ENCODE measurements at places on chromosomes 1 and 21.
A peak's percentile ranks its signal among the peaks of the same experiment; 100 is the strongest.

DNA sequence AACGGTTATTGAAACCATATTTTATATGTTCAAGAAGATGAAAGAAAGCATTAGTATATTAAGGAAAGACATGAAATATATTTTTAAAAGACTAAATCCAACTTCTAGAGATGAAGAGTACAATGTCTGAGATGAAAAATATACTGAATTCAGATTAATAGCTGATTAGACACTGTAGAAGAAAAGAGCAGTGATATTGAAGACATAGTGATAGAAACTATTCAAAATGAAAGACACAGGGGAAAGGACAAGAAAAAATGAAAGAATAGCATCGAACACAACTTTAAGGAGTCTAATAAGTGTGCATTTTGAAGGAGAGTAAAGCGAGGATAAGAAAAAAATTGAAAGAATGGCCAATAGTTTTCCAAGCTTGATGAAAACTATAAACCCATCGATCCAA lies 11.2 kb upstream of the IFNAR1 start:
- no peak for DNase-seq

GRCh38 chr1:86833461-86834215 lies 80.3 kb downstream of the SELENOF start:
- peak; percentile 81 for DNase-seq

GRCh38 chr1:16420424-16421118 lies 16.7 kb downstream of the SPATA21 start:
- no peak for DNase-seq

GRCh38 chr1:235074523-235075047 lies 54.1 kb downstream of the TOMM20 start:
- DNase-seq, result no peak

GRCh38 chr1:25257196-25257595 lies 9.9 kb upstream of the RSRP1 start:
- DNase-seq, result no peak

DNA sequence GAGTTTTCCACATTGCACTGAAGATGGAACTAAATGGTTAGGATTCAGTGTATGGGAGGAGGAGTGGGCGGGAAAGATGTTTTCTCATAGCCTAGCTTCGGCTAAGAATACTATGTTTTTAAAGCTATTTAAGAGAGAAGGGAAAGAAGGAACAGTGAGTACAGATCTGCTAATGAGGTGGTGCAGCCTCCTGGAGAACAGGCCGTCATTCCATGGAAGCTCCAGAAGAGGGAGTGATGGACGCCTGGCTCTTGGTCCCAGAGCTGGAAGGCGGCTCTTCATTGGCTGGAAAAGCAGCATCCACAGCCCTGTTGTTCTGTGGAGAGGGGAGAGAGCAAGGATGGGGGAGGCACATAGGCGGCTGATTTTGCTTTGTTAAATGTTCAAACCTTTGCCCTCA lies 6.9 kb downstream of the CAMK1G start:
- DNase-seq, result no peak

GRCh38 chr1:91585502-91585901 lies 84.9 kb downstream of the CDC7 start:
- no peak for DNase-seq

DNA sequence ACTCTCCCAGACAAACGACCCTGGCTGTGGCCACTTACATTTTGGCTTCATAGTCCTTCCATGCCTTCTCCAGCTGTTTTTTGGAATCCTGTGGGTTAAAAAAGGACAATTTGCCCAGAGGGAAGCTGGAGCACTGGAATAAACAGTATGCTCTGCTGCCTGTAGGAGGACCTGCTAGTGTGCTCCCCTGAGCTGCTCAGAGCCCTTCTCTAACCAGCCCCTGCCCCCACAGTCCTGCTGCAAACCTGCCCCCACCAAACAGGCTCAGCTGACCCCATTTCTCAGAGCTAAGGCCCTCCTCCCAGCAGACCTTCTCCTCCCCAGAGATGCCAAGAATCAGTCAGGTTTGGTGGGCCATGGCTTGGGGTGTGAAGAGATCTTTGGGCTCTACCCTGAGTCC lies 26.9 kb upstream of the TCEA3 start:
- no peak for DNase-seq

GRCh38 chr1:44630116-44630515 lies 44.2 kb downstream of the TMEM53 start:
- no peak for DNase-seq

DNA sequence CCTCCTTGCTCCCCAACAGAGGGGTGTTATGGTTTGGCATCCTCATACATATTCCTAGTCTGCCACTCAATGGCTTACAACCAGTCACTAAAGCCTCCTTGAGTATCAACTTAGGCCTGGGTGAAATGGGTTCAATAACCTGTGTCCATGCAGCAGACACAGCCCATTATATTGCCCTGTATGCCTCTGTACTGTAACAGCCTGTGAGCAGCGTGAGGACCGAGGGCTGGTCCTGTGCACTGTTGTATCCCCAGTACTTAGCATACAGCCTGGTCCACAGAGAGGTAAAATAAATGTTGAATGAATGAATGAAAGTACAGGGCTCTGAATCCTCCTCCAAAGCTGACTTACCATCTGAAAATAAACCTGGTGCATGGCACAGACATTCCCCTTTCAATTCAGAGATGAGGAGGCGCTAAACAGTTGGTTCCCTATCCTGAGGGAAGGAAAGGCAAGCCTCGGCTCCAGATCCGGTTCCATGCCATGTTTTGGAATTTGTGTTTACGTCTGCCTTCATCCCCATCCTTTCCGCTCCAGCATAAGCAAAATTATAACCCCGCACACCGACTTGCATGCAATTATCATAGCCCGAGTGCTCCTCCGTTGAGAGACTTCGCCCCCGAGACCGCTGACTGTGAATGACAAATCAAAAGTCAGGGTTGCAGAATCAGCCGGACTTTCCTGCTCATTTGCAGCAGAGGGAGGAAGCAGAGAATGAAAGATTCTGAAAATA lies 45.0 kb upstream of the DNAJC6 start:
- peak; percentile 58 for DNase-seq

DNA sequence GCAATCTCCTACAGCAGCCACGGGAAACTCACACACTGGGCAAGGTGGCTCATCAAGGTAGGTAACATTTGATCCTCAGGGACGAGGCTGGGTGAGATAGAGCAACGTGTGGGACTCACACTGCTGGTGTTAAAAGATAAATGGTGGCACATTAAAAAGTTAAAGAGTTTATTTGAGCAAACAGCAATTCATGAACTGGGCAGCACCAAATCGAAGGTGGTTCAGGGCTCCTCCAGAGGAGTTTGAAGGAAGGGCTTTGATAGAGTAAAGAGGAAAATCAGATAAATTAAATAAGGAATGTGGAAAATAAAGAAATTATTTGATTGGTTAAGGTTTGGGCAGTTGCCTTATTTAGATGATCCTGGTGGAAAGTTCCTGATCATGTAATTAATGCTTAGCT lies 23.6 kb upstream of the TMEM51 start:
- DNase-seq, result no peak
